SK-N-MC (cell line): ENCODE measurements at places on chromosomes 16 and 17.

DNA sequence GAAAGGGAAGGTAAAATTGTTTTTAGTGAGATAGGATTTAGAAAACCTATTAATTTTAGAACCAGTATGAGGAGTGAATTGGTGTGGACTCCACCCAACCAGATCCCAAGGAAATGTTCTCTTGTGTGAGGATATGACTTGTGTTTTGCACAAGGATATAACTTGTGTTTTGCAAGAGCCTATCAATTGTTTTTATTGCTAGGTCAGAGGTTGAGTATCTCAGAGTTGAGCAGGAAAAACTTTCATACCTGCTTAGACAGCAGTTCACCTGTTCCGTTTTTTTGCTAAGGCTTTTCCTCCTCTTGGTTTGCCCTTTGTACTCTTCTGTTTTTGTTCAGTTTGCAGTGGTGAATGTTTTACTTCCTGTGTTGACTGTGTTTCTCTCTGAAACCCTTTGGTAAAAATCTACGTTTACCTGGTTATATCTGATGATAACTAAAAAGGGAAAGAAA, 5.1 kb downstream of the NBR1 start:
- no peak for DNase-seq

GRCh38 chr17:73431401-73432205, 119.8 kb upstream of the CDC42EP4 start:
- DNase-seq, result no peak

GRCh38 chr17:19000531-19001325, 3.8 kb downstream of the FAM83G start:
- no peak for DNase-seq

GRCh38 chr17:50541402-50541715, 5.6 kb upstream of the SPATA20 start:
- DNase-seq, result no peak

DNA sequence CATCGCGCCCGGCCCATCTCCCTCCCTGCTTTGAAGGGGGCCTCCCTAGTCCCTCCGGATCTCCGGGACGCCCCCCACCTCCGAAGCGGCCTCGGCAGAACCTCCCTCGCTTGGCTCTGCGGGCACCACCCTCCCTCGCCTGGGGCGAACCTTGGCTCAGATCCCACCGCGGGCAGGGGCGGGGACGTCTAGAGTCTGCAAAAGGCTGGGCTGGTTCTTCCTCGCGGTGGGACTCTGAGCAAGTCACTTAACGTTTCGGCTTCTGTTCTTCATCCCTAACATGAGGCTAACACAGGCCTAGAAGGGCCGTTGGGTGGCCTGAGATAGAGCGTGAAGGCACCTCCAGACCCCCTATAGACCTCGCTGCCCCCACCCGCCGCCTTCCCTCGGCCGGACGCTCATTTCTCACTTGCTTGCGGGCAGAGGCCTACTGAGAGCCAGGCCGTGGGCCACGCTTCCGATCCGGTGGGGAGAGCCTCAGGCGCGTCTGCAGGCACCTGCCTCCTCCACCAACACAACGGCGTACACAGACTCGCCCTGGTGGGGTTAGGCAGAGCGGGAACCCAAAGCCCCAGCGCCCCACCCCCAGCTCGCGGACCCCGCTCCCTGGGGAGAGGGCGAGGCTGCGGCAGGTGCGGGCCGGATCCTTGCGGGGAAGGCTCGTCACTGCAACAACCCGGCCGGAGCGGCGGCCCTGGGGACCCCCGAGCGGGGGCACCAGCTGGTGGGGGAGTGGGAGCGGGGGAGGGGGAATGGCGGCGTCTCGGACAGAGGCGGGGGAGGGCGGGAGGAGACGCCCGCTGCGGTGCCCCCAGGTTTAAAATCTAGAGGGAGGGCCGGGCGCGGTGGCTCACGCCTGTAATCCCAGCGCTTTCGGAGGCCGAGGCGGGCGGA, 5.4 kb downstream of the MYO1C start:
- DNase-seq, result peak; percentile 20

DNA sequence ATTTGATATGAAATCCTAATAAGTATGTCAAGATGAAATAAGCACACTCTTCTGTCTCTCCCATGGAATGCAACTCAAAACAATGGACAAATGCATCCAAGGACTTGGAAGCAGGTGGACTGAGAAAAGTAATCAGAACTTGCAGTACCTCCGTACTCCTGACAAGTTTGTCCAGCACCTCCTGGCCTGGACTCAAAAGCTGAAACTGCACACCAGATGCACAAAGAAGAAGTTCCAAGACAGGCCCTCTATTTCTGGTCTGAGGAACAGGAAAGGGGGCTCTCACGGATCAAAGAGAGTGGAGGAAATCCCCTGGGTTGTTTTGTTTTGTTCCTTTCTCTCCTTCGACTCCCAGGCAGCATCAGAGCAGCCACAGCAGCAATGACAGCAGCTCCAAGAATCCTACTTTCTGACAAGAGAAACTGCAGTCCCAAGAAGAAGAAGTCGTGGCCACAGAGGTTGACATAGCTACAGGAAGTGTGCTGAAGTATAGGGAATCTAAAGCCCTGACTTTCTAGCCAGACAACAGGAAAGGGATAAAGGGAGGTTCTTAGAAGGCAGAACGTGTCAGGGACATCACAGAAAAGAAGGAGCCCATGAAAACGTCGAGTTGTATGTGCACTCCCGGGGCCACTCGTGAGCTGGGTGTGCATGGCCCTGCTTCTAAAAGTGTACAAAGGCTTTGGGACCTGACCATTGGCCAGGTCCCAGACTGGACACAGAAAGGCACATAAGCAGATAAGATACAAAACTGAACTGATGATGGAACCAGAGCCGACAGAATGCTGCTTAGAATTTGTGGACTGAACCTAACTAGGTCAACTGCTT, 29.3 kb downstream of the AKAP10 start:
- no peak for DNase-seq

GRCh38 chr16:14635395-14636165, 2.8 kb downstream of the BFAR start:
- DNase-seq, result no peak

DNA sequence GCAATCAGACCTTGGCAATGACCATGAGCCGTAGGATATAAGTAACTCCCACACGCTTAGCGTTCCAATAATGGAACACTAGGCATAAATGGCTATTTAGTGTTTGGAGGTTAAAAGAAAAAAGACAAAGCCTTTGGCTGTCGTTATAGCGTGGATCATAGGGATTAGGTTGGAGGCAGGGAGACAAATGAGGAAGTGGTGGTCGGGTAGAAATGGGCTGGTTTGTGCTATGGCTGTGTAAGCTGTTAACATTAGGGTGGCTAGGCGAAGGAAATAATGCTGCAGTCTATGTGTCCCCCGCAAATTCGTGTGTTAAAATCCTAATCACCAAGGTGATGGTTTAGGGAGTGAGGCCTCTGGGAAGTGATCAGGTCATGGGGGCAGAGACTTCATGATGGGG, 120.4 kb upstream of the IRX6 start:
- no peak for DNase-seq

DNA sequence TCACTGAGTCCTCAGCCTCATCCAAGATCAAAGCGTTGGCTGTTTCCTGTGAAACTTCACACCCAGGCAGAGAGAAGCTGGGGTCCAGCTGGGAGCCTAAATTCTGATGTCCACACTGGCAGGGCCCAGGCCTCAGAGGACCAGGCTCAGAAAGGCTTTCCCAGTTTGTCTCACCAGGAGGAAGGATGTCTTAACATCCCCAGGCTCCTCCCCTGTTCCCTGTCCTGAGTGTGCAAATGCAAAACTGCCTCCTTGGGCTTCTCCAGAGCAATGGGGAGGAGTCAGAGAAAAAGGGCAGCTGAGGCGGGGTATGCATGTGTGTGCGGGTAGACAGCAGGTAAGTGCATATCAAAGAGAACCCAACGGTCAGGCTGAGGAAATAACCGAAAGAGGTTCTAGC, 45.7 kb downstream of the CUEDC1 start:
- DNase-seq, result no peak

DNA sequence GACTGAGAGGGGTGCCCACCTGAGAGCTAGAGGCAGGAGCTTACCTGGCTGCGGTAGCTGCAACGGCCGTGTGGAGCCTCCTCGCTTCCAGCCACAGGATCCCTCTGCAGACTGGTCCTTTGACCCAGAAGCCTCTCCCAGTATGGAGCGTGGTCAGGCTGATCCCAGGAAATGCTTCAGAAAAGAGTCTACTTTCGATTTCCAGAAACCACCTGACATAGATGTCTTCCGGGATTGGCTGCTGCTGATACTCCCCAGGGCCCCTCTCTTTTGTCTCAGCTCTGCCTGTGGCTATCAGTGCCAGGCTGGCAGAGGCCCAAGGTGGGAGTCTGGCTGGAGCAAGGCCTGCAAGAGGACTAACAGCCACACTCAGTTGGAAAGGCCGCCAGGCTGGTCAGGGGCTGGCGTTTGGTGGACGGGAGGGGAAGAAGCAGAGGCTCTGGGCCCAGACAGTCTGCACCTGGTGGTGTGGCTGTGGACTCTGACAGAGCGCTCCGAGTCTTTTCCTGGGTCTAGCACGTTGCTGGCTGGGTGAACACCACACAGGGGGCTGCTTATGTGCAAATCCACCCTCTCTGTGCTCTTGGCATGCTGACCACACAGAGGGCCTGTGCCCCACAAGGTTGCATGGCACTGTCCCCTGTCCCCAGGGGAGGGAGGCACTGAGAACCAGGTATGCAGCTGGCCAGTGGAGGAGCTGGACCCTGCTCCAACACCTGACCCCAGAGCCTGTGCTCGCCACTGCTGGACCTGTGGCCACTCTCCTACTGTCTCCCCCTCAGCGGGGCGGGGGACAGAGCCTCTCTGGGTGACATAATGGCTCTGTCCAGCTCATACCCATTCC, at the start of gene LGALS3BP:
TSS of gene LGALS3BP (minus strand) at position 144 of the 844 bp plus-strand sequence. CDS start 2,732 bp downstream, outside the sequence.
- DNase-seq, result peak; percentile 22

- no peak for DNase-seq
Observed at GRCh38 chr16:57637965-57638364, 9.5 kb downstream of the ADGRG1 start.

DNA sequence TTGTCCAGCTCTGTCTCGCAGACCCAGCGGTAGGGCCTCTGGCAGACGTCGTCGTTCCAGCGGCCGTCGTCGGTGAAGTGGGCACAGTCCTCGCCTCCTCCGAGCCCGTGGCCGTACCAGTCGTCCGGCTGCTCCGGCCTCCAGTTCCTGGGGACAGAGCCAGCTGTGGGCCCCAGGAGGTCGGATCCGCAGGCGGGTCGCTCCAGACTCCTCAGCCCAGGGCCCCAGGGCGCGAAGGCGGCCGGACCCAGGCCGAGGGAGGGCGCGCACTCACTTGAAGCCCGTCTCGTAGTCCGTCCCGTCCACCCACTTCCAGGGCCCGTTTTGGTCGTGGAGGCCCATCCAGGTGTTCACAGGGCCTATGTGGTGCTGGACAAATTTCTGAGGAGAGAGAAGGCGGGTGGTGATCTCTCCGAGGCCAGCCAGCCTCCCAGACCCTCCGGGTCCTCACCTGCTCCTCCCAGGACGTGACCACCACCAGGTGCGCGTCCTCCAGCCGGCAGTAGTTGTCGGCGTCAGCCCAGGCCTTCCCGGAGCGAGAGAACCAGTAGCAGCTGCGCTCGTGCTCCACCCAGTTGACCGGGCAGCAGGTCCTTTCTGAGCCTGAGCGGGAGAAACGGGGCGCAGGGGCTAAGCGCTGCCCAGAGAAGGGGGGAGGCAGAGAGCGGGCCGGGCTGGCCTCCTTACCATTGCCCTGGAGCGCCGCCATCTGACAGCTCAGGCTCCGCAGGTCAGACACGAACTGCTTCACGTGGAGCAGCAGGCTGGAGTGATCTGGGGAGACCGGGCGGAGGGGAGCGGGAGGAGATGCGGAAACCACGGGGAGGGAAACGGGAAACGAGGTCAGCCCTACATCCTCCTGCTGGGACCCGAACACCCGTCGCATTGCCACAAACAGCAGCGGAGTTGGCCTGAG, 5.2 kb downstream of the ASGR1 start:
- DNase-seq, result no peak

DNA sequence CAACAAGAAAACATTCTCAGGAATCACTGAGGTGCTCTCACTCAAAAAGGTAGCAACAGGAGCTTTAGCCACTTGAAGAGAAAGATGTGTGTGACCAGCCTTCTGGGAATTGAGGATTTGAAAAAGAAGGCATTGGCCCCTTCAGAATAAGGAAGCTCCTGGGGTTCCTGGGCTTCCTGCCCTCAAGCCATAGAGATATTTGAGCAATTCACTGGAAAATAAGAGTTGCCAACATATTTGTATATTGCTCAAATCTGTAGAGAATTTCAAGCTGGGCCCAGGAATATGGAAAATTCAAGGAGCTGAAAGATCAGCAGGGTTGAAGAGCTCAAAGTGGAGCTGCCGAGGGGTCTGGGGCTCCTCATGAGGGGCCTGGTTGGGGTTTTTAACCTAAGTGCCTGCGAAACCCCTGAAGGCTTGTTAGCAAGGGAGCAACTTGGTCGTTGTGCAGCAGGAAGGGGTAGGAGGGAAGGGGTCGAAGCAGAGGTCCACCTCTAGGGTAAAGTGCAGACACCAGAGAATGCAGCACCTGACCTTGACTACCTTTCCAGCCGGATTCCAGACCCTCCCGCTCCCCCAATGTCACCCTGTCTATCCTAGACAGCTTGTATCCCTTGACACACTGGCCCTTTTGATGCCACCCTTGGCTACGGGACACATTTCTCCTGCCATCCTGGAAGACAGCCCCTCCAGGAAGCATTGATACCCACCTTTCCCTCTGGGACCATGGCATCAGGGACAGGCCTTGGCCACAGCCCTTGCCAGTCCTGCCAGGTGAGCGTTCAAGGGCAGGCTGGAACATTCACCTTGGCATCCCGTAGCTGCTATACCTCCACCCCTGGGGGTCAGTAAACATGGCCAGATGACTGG, 67.6 kb upstream of the SREBF1 start:
- no peak for DNase-seq

GRCh38 chr17:1786708-1787107, 24.8 kb downstream of the SERPINF1 start:
- no peak for DNase-seq

DNA sequence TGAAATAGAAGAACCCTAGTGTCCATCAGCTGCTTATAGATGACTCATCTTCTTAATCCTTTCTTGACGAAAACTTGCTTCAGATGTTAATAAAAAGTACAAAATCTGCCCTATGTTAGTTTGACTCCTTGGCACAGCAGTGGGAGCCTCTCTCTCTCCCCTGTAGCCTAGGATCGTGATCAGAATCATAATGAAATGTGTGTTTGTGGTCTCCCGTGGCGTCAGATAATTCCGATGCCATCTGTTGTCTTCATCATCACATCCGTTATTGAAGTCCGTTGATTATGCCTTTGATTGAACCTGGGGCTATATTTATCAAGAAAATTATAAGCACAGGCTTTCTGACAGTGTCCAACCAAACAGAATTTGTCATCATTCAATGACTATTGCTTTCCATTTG, 102.5 kb downstream of the BMERB1 start:
- no peak for DNase-seq

GRCh38 chr17:77959926-77960521, 1.5 kb downstream of the TNRC6C start:
- DNase-seq, result no peak

GRCh38 chr17:66826856-66827255, 8.1 kb upstream of the CACNG5 start:
- DNase-seq, result peak; percentile 80

GRCh38 chr16:1654505-1655268, 23.4 kb upstream of the JPT2 start:
- no peak for DNase-seq
